NCI-H69 (cell line): ENCODE measurements at places on chromosomes 7 and 10.
A peak's percentile ranks its signal among the peaks of the same experiment; 100 is the strongest.

DNA sequence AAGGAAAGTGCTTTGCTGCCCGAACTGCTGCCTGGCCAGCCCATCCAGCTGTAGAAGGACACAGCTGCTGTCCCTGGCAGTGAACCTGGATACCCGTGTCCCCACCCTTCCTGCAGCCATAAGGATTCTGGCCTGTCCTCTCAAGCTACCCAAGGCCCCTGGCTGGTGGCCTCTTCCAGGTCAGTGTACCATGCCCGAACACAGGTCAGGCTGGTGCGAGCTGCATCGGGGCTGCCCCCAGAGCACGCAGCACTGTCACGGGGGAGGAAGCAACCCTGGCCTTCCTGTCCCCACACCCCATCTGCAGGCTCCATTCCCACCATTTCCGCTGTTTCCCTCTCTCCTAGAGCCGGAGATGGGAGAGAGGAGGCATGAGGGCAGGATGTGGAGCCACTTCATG lies 30.5 kb upstream of the PWWP2B start:
- DNase-seq: no peak

DNA sequence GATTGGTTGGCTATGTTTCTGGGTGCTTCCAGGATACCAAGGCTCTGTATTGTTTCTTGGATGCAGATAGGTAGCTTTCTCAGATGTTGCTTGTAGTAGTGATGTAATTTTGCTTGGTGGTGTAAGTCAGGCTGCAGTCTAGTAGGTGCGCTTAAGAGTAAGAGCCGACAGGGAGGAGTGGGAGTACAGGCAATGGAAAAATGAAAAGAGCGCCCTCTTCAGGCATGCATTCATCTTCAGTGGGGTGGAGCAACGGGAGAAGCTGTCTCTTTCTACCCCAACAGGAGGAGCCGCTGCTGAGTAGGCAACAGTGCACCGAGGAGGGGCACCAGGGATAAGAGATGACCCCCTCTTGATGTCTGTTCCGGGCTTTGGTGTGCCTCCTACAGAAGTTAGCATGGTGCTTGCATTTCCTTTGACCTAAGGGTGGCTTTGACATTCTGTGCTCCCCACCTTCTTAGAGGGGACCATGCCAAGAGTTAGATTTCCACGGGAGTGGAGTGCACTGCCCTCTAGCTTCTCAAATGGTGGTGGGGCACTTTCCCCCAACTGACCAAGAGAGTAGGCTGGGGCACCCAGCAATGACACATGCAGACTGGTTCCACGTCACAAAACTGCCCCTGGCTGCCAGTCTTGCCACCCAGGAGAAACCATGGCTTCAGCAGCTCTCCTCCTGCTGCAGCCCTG lies 56.1 kb downstream of the ZNF783 start:
- DNase-seq: peak; percentile 50

DNA sequence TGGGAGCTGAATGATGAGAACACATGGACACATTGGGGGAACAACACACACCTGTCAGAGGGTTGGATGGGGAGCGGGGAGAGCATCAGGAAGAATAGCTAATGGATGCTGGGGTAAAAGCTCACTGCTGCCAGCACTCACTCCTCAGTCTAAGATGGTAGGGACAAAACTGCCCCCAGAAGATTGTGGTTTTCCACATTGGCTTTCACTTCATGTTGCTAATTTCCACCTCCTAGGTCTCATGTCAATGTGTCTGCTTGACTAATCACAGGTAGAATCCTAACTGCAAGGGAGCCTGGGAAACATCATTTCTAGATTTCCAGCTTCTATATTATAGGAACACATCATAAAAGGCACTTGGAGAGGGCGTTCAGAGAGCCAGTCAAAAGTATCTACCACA lies 22.6 kb downstream of the APBB1IP start:
- no peak for DNase-seq

DNA sequence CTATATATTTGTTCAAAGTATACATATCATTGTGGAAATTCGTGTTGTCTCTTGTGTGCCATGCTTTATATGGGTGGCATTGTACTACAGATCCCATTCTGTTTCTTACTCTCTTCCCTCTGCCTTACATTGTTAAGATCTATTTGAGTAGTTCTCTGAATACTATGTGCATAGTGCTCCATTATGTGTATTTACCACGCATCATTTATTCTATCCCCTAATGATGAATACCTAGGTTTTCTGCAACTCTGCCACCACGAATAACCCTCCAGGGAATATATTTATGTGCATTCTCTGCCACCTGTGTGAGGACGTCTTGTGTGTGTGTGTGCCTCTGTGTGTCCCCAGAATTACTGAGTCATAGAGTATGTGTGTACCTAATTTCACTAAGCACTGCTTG lies 431.2 kb upstream of the C7orf33 start:
- DNase-seq: peak; percentile 88

DNA sequence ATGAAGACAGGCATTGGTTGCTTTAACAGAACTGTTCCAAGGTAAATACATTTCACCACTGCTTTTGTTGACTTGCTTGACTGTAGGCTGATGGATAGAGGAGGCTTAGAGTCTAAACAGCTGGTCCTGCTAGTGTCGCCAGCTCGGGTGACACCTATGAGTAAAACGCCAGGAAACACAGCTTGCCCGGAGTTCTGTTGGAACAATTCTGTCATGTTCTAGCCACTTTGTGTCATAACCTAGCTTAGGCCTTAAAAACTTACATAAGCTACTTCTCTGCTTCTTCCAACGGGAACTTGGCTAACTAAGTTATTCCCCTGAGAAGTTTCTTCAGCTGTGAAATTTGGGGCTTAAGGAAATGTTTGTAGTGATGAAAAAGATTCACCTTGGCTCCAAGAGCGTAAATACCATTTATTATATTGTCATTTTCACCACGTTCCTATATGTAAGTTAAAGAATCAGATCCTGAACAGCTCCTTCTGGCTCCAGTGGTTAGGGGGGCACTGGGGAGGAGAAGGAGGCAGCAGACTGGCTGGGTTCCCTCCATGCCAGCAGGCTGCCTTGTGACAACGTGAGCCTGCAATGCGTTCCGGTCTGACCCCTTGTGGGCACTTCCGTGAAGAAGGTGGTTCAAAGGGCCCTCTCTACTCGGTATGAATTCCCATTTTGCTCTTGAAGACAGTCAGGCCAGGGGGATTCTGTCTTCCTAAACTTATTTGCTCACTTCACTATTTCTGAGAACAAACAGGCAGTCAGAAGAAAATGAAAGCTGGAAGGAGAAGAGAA lies 253.2 kb downstream of the BMPER start:
- peak; percentile 41 for DNase-seq

DNA sequence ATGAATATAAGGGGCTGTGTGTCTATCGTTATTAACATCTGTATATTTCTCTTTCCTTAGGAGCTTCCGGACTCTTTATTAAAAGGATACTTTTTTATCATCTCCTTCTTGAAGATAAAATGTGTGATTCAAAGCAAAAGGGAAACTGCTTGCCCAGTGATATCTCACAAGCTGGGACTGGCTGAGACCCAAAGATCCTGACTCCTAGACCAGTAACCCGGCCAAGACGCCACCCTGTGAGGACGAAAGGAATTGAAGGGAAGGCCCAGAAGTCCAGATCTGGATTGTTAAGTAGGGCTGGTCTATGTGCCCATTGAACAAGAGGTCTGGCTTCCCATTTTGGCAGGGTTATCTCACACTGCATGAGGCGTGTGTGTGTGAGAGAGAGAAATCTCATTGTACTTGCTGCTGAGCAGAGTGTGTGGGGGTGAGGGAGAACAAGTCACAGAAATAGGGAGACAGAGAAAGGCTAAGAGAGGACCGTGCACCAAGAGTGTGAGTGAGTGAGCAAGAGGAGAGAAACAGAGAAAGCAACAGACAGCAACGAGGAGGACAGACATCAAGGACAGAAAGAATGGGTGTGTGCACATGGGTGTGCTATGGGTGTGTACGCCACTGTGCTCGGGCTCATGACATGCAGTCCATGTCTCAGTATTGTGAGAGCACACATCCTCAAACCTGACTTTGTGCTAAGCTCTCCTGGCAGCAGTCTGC lies 75.4 kb downstream of the PLXNA4 start:
- no peak for DNase-seq

GRCh38 chr7:7920481-7920880 lies 48.1 kb upstream of the GLCCI1 start:
- peak; percentile 20 for DNase-seq

DNA sequence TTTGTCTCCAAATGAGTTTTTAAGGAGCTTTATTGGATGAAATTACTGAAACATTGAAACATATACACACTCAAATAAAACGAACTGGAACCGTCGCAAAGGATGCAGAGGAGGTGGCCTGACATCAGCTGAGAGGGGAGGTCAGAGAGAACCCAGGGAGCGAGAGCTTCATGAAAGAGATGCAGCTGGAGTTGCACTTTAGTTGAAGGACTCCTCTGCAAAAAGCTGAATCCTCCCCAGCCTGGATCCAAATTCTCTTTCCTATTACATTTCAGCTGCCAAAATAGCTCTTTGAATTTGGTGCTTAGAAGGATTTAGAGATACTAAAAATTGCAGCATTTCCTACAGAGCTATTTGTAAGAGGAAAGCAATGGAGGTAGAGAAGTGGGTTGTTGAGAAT lies 140.0 kb upstream of the DPP6 start:
- no peak for DNase-seq

GRCh38 chr7:44430054-44430453 lies 60.4 kb downstream of the NUDCD3 start:
- DNase-seq: no peak

GRCh38 chr10:24306507-24306875 lies 97.6 kb downstream of the KIAA1217 start:
- DNase-seq: no peak

DNA sequence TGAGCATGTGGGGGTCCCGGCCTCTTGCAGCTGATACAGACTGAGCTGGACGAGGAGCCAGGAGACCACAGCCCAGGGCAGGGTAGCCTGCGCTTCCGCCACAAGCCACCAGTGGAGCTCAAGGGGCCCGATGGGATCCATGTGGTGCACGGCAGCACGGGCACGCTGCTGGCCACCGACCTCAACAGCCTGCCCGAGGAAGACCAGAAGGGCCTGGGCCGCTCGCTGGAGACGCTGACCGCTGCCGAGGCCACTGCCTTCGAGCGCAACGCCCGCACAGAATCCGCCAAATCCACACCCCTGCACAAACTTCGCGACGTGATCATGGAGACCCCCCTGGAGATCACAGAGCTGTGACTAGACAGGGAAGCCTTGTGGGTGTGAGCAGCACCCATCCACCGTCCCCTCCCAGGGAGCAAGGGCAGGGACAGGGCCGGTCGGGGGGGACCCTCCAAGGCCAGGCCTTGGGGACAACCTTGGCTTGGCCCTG lies 36.1 kb downstream of the PSAP start:
- DNase-seq: no peak

DNA sequence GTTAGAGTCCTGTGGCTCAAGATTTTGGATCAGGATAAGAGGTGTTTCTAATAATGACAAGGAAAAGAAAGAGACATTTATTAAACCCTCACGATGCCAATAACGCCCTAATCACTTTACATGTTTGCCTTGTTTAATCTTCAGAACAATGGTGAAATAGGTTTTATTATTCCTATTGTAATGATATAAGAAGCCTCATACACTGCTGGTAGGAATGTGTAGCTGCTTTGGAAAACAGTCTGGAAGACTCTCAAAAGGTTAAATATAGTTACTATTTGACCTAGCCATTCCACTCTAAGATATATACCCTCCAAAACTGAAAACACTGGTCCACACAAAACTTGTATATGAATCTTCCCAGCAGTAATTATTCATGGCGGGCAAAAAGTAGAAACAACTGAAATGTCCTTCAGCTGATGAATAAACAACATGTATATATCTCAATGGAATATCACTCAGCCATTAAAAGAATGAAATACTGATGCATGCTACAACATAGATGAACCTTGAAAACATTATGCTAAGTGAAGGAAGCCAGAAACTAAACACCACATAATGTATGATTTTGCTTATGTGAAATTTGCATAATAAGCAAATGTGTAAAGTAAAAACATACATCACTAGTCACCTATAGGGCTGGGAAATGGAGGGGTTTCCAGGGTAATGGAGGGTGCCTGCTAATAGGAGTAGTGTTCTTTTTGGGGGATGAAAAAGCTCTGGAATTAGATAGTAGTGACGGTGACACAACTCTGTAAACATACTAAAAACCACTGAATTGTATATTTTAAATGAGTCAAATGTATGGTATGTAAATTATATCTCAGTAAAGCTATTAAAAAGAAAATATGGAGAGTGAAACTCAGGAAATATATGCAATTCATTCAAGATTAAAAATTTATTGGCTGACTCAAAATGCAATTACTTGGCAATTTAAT lies 76.9 kb upstream of the ANK3 start:
- no peak for DNase-seq

- peak; percentile 96 for DNase-seq
These were observed 618.5 kb downstream of the CCSER2 start for GRCh38 chr10:84946904-84947303.

DNA sequence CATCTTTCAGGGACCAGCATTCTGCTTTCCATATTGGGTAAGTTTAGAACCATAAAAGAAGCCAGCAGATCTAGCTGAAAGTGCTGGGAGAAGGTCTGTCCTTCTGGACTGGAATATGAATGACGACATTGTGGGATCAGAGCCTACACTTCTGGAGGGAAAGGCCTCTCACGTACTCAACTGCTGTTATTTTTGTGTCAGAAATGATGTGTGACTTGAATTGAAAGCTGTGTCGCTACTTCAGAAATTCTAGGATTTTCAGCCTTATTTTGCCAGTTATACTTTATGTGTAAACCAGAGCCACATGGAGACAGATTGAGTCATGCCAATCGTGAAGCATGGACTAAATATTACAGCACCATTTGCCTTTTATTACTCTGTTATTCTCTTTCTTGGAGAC lies 231.0 kb downstream of the KIAA1217 start:
- DNase-seq: no peak

DNA sequence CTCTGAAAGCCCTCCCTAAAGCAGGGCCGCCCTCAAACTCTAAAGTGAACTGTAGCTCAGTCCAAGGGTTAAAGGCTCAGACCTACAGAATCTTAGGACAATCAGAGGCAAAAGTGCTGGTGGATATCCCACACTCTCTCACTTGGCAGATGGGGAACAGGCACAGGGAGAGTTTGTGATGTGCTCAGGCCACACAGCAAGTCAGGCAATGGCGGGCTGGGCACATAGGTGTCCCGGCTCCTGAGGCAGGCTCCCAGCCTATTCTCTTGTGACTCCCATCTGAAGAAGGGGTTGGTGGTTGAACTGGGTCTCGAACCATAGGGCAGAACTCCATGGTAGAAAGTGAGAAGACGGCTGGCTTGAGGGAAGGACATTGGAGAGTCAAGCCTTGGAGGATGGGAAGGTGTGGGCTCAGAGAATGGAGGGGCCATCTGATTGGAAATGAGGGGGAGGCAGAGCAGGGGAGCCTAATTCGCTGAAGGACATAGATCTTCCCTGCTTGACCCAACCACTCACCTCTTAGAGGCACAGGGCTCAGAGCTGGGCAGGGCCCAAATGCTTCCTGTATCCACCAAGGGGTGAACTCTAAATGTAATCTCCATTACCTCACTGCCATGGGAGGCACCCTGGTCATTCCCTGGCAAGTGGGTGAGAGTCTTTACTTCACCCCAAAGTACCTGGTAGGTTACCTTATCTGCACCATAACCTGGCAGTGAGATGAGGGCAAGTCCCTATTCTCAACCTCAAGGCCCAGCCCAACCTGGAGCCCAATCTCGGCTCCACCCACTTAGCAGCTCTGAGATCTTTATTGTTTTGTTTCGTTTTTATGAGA lies 4.9 kb upstream of the ZMIZ1 start:
- no peak for DNase-seq

GRCh38 chr10:21196822-21197395 lies 299.8 kb upstream of the NEBL start:
- no peak for DNase-seq

GRCh38 chr10:31883397-31883796 lies 45.2 kb downstream of the ARHGAP12 start:
- DNase-seq: no peak
